HepG2 (cell line): ENCODE measurements at places on chromosomes 1 and 21. TPM values are rescaled to one million over a fixed set of nuclear protein-coding genes. Genes with fewer than 3 reads are reported as not detected.

The C1orf35 gene
- total RNA-seq = 14.2 and 19.3 TPM in 2 replicates

The GFI1 gene
- 10.0 and 10.3 TPM in 2 replicates for total RNA-seq

The TCP10L gene
- total RNA-seq = 2.4 and 2.8 TPM in 2 replicates

The TMEM79 gene
- total RNA-seq = 1.0 and 1.9 TPM in 2 replicates

The LCE2C gene
- total RNA-seq = not detected in 2 replicates

The CD1D gene
- total RNA-seq = not detected in 2 replicates

The DBT gene
- total RNA-seq = 10.2 and 15.8 TPM in 2 replicates

The SPRR3 gene
- not detected in 2 replicates for total RNA-seq

The NHLH1 gene
- 0.11 TPM in 1 of 2 replicates, not detected in the other for total RNA-seq

The RGS4 gene
- total RNA-seq = not detected in 2 replicates

The LCE2A gene
- total RNA-seq = not detected in 2 replicates

The RBBP4 gene
- total RNA-seq = 166 and 305 TPM in 2 replicates

The ANXA9 gene
- total RNA-seq = 23.9 and 29.9 TPM in 2 replicates

The SLAMF8 gene
- total RNA-seq = not detected in 2 replicates

The THEMIS2 gene
- 0.38 and 0.46 TPM in 2 replicates for total RNA-seq

The CHRM3 gene
- total RNA-seq = not detected in 2 replicates

The VAMP3 gene
- 75.3 and 102 TPM in 2 replicates for total RNA-seq

The B3GALT6 gene
- 9.2 and 14.2 TPM in 2 replicates for total RNA-seq

The STIL gene
- 18.6 and 22.8 TPM in 2 replicates for total RNA-seq

The GBP6 gene
- not detected in 2 replicates for total RNA-seq

The KRTAP12-2 gene
- total RNA-seq = not detected in 2 replicates

The ESPN gene
- total RNA-seq = 38.5 and 48.6 TPM in 2 replicates

The TNFRSF8 gene
- total RNA-seq = not detected in 2 replicates

The RPE65 gene
- not detected in 2 replicates for total RNA-seq

The MAEL gene
- not detected in 2 replicates for total RNA-seq

The NUAK2 gene
- 1.1 and 1.2 TPM in 2 replicates for total RNA-seq

The ANGPTL1 gene
- 2.2 and 2.9 TPM in 2 replicates for total RNA-seq

The ZFP69 gene
- total RNA-seq = 5.6 and 6.3 TPM in 2 replicates

The LMOD1 gene
- not detected in 2 replicates for total RNA-seq

The AMY1C gene
- total RNA-seq = not detected in 2 replicates

The RGS1 gene
- total RNA-seq = not detected in 2 replicates

The DNALI1 gene
- 0.42 and 0.52 TPM in 2 replicates for total RNA-seq

The C8A gene
- total RNA-seq = 8.6 and 15.0 TPM in 2 replicates

The CR1L gene
- not detected in 2 replicates for total RNA-seq

The IFI6 gene
- 6.1 and 13.2 TPM in 2 replicates for total RNA-seq

The CYYR1 gene
- total RNA-seq = not detected in 2 replicates

The REN gene
- not detected in 2 replicates for total RNA-seq

The SPATA17 gene
- 1.6 and 1.7 TPM in 2 replicates for total RNA-seq

The LCE3D gene
- total RNA-seq = not detected in 2 replicates

The RAB3B gene
- total RNA-seq = 1.0 and 1.9 TPM in 2 replicates

The SH2D2A gene
- 0.59 and 0.73 TPM in 2 replicates for total RNA-seq

The TMEM35B gene
- 4.5 and 11.5 TPM in 2 replicates for total RNA-seq

The H6PD gene
- 6.3 and 9.3 TPM in 2 replicates for total RNA-seq

The ZFYVE9 gene
- total RNA-seq = 19.8 and 26.5 TPM in 2 replicates

The CELSR2 gene
- 3.1 and 4.0 TPM in 2 replicates for total RNA-seq

The HNRNPCL1 gene
- 0.18 TPM in 1 of 2 replicates, not detected in the other for total RNA-seq

The LIX1L gene
- 8.1 and 10.9 TPM in 2 replicates for total RNA-seq

The ABCD3 gene
- total RNA-seq = 166 and 190 TPM in 2 replicates

The MYOG gene
- not detected in 2 replicates for total RNA-seq

The FAM72D gene
- 3.7 and 5.2 TPM in 2 replicates for total RNA-seq

The ACTL8 gene
- 0.64 and 1.0 TPM in 2 replicates for total RNA-seq

The RIPK4 gene
- 4.9 and 5.3 TPM in 2 replicates for total RNA-seq

The B3GALNT2 gene
- total RNA-seq = 22.3 and 28.9 TPM in 2 replicates

The PTAFR gene
- 0.18 and 0.27 TPM in 2 replicates for total RNA-seq

The PADI4 gene
- 0.04 TPM in 1 of 2 replicates, not detected in the other for total RNA-seq
